ENCODE measurements at places on chromosomes 6 and 20.
A peak's percentile ranks its signal among the peaks of the same experiment; 100 is the strongest.

GRCh38 chr6:85124472-85125354 lies 325.2 kb upstream of the NT5E start:
- no peak for DNase-seq

- no peak for DNase-seq
Measured at GRCh38 chr6:2545383-2546038, 205.2 kb downstream of the MYLK4 start.

GRCh38 chr6:15653581-15653980 lies 9.2 kb downstream of the DTNBP1 start:
- DNase-seq: no peak

DNA sequence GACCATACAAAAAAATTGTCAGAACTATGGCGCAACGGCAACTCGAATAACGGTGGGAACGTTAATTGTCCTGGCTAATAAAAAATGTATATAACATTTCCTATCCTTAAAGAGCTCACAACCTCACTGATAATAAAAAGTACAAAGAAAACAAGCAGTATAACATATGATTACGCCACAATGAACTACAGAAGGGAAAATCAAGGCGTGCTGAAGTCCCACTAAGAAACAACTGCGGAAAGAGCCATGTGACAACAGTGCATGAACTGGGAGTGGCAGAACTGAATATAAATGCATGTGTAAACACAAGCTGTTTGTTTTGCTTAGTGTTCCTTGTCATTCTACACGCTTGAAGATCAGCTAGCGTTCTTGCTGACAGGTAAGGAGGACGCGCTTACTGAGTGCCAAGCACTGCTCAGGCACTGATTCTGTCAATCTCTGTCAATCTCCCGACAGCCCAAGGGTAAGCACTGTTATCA lies 466 bp upstream of the PSMB1 start:
- DNase-seq: no peak

GRCh38 chr6:130967502-130968445 lies 95.3 kb downstream of the EPB41L2 start:
- no peak for DNase-seq

- DNase-seq: no peak
Measured at GRCh38 chr6:139544701-139545057, 170.2 kb upstream of the CITED2 start.

DNA sequence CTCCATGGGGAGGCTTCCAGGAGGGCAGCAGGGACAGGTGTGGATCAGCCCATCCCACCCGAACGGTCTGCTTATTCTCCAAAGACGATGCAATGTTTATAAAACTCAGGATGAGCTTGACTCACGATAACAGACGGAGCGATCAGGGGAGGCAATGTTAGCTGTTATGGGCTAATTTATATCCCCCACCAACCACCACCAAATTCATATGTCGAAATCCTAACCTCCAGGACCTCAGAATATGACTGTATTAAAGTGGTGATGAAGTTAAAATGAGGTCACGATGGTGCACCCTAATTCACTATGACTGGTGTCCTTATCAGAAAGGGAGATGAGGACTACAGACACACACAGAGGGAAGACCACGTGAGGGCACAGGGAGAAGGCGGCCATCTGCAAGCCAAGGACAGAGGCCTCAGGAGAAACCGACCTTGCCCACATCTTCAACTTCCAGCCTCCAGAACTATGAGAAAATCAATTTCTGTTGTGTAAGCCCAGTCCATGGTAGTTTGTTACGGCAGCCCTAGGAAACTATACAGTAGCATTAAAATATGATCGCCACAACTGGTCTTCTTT lies 7.0 kb downstream of the ADTRP start:
- no peak for DNase-seq

DNA sequence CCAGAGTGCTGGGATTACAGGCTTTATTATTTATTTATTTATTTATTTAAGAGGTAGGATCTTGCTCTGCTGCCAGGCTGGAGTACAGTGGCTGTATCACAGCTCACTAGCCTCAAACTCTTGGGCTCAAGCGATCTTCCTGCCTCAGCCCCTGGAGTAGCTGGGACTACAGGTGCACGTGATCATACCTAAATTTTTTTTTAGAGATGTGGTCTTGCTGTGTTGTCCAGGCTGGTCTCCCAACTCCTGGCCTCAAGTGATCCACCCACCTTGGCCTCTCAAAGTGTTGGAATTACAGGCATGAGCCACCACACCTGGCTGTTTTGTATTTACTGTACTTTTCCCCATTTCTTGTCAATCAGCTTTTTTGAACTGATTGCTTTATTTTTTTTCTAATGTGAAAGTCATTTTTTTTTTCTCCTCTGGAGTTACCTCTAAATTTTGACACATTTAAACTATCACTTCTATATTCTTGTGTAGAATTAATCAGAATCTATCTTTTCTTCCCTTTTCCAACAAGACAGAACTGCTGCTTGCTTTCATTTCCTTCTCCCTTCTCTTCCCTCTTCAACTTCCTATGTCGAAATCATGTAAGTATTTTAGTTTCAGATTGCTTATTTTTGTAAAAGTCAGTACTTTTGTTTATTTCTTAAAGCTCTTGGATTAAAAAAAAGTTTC lies 12.0 kb downstream of the PANK2 start:
- DNase-seq: no peak

GRCh38 chr6:127554435-127555006 lies 22.5 kb upstream of the C6orf58 start:
- peak; percentile 29 for DNase-seq

DNA sequence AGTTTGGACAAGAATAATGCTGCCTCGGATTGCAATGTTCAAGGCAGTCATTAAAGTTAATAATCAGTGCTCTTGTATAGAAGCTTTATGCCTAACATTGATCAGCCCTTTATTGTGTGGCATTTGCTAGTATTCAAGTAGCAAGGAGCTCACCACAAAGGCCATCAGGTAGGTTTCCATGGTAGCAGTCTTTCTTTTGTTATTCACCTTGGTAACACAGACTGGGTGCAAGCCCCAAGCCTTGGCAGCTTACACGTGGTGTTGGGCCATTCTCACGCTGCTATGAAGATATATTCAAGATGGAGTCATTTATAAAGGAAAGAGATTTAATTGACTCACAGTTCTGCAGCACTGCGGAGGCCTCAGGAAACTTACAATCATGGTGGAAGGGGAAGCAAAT lies 149.3 kb downstream of the ADAT2 start:
- no peak for DNase-seq

GRCh38 chr6:35601331-35602132 lies 87.2 kb downstream of the FKBP5 start:
- no peak for DNase-seq

DNA sequence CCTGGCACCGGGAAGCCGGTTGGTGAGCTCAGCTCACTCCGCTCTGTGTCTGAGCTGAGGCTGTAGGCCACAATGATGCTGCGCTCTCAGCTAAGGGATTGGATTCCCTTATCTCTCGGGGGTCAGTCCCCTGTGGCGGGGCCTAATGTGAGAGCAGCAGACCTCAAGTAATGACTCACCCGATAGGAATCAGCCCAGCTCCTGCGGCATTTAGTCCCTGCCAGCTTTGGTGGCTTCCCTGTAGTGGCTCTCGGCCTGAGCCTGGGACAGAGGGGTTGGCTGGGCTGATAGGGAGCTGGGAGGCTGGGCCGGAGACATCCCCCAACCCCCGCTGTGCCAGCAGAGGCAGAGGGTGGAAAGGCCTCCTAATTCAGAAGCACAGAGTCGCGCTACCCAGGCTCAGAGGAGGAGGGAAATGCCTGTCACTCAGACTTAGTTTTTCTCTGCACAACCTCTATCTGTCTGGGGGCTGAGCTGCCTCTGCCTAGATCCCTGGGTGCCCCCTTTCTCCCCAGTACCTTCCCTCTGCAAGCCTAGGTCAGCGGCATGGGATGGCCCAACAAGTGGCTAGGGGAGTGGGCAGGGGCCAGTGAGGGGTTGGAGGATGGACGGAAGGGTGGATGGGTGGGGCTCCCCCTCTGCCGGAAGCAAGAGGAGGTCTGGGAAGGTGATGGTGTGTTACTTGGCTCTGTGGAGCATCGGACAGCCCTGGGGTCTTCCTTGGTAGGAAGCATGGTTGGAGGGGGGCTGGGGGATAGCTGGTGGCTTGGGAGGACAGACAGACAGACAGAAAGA lies 92.2 kb downstream of the CDH22 start:
- DNase-seq: peak; percentile 54

DNA sequence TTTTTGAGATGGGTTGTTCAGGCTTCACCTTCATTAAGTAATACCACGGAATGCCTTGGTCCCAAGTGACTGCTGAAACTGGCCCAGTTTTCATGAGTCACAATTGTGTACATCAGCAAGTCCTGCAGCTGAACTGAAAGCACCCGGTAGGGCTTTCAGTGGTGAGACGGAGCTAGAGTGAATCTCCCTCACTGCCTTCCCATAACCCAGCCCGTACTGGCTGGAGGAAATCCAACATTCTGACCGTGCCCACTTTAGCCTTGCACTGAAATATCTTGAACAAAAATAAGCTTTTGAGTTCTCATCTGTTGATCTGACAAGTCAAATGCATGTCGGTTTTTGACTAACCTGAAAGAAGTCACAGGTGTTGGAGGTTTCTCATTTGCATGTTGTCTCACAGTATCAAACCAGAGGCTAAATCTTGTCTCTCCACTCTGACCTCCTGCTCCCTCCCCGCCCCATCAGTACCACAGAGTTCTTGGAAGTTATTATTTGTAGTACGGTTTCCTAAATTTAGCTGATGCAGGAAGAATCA lies 35.9 kb downstream of the DUSP22 start:
- DNase-seq: no peak

- no peak for DNase-seq
Measured at GRCh38 chr6:135937106-135937505, 85.6 kb downstream of the PDE7B start.

GRCh38 chr6:148700741-148701311 lies 46.0 kb upstream of the UST start:
- no peak for DNase-seq

GRCh38 chr6:125421836-125422235 lies 120.1 kb upstream of the HDDC2 start:
- DNase-seq: peak; percentile 37
